ENCODE measurements at places on chromosomes 7 and 10.

- no peak for DNase-seq
Observed at GRCh38 chr10:33293076-33293475, 41.4 kb downstream of the NRP1 start.

DNA sequence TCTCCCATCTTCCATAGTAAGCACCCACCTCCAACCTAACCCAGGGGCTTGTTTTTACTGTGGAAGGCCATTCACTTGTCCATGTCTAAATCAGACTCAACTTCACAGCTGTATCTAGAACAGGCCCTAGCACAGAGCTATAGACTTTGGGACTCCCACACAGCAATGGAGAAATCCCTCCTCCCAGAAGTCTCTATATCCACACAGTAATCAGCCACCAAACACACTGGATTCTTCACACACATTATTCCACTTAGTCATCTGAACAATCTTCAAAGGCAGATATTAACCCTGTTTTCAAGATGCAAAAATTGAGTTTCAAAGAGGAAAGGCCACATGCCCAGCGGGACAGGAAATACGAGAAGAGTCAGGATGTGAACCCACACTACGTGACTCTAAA is 81.8 kb downstream of the MALSU1 start:
- no peak for DNase-seq

DNA sequence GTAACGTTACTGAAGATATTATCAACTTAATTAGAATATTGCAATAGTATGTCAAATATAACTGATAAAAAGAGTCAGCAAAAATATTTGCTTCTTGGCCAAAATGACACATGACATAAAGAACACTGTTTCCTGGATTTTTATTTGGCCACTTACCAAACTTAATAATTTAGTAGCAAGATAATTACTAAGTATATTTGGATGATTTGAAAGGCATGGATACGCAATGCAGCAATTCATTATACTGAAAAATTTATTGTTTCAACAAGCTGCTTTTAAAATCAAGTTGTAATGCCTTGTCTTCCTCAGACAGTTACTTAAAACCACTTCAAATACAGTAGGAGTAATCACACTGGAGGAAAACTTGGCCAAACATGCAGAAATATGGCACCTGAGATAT is 234.0 kb downstream of the SEMA3E start:
- no peak for DNase-seq

- DNase-seq, result no peak
Observed at GRCh38 chr7:129574487-129574886, 37.0 kb upstream of the NRF1 start.

DNA sequence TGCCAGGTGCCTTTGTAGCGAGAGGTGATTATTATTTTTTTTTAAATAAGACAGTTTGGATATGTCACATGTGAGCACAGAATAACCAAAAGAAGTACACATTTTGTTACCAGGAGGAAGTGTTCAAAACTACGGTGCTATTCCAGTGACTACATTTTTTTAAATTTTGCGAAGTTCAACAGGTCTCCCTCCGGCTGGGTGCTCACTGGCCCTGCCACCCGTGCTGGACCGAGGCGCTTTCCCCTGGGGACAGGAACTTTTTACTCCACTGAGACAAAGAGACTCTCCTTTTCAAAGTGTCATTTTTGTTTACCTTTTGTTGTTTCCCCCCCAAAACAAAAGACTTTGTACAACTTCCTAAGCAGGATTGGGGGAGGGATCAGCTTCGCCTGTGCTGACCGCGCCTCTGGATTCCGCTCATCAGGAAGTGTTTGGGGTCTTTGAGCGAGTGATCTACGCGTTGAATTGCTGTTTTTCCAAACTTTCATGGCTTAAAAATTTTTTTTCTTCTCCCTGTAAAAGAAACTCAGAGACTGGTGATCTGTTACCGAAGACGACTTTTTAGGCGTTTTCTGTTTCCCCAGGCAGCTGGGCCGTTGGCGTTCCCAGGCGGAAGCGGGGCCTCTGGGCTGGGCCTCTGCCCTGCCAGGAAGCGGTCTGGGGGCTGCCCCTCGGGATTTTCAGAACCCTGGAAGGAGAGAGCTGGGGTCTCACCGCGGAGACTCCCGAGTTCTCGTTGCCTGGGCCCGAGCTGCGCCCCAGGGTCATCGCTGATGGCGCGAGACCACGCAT is 7.2 kb downstream of the EN2 start:
- DNase-seq, result no peak

GRCh38 chr10:43311794-43312193 is 44.9 kb upstream of the RASGEF1A start:
- DNase-seq, result no peak

GRCh38 chr10:109029870-109030269 is 893.4 kb downstream of the XPNPEP1 start:
- no peak for DNase-seq

DNA sequence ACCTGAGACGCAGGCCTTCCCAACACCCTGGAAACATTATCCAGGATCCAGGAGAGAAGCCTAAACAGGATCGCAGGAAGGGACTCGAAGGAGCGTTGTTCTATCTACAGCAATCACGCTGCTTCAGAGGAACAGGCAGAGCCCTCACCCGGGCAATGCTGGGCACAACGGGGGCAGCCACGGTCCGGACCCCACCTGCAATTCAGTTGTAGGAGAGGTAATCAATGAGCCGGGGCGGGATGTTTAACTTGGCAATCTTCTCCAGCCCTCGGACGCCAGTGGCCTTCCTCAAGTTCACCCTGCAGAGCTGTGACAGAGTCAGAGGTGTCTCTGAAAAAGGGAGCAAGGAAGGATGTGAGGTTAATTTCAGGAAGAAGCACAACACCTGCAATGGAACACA is 25.9 kb downstream of the ASB13 start:
- DNase-seq, result no peak

- no peak for DNase-seq
Observed at GRCh38 chr7:3277604-3278572, 23.2 kb upstream of the SDK1 start.

GRCh38 chr10:104029521-104029860 is 56.2 kb downstream of the COL17A1 start:
- DNase-seq, result no peak

GRCh38 chr10:35768731-35769130 is 126.6 kb upstream of the FZD8 start:
- no peak for DNase-seq

- DNase-seq, result no peak
Observed at GRCh38 chr7:133349101-133349500, 96.2 kb downstream of the EXOC4 start.

- DNase-seq, result no peak
Observed at GRCh38 chr7:90626013-90626412, 29.9 kb downstream of the CDK14 start.

DNA sequence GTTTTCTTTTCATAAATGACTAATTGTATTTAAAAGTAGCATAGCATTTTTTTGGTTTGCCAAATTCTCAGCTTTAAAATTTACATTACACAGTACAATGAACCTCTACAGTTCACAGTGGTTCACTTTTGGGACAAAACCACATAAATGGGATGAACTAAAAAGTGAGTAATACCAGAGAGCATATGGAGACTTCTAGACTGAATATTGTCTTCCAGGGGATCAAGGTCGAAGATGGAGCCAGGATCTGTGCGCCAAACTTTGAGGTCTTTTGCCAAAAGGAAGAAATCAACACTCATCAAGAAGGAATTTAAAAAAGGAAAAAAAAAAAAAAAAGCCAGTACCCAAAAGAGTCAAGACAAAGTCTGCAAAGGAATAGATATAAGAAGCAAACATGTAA is 87.5 kb downstream of the NEBL start:
- DNase-seq, result no peak

DNA sequence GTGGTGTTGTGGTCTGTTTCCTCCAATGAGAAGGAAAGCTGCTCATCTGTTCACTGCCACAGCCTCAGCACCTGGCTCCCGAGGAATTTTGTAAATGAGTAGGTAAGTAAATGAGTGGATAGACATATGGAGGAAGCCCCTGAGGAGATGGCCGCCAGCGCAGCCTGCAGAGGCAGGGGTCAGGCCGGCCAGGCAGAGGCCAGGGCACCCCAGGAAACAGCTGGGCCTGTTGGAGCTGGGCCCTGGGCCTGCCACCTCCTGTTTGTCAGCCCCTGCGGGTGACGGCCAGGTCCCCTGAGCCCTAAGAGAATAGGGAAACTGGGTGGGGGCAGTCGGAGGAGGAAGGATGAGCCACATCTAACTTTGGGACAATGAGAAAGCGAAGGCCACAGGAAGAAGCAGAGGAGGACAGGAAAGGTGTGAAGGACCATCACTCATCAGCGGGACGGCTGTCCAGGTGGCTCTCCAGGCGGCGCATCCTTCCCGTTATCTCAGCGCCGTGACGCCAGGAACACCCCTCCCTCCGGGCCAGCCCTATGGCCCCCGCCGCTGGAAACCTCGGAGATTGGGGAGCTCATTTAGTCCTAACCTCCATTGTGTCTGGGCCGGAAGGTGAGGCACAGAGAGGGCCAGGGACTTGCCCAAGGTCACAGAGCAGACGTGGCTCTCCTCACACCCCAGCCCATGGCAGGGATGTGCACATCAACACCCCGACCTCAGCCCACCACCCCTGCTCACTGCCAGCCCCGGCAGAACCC is 142.3 kb upstream of the UNC5B start:
- DNase-seq, result no peak

GRCh38 chr10:96269438-96270300 is 1.7 kb downstream of the BLNK start:
- no peak for DNase-seq

- no peak for DNase-seq
Observed at GRCh38 chr10:6138456-6138855, 49.6 kb downstream of the RBM17 start.

GRCh38 chr7:30996256-30996655 is 32.5 kb downstream of the GHRHR start:
- no peak for DNase-seq

DNA sequence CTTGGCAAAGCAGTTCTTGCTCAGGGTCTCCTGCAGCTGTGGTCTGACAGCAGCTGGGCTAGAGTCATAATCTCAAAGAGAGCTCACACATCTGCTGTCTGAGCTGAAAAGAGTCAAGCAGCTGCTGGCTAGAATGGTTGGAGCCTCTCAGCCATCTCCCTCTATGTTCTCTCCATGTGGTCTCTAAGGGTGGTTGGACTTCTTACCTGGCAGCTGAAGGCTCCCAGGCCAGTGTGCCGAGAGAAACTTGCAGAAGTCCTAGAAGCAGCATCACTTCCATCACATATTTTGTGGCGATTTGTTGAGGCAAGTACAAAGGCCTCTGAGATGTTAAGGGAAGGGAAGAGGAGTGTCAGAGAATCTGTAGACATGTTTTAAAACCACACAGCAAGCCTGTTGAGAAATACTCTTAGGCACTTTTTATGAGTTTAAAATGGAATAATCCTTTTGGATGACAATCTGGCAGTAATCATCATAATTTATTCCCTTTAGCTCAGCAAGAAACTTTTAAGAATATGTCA is 93.2 kb downstream of the REEP3 start:
- DNase-seq, result no peak

DNA sequence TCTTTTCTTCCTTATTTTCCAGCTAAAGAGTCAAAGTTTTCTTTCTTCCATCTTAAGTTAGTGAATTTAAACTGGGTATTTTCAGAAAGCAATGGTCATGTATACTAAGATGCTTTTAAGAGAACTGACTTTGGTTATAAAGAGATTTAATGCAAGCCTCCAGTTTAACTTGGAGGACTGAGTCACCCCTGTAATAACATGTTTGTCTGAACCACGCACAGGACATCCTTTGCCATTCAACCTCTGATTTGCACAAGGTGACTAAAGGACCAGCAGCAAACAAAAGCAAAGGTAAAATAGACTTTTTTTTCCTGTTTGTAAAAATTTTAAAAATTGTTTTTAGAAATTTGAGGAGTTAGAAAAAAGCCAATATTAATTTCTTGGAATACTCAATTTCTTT is 2.9 kb downstream of the HYAL4 start:
- no peak for DNase-seq

- DNase-seq, result no peak
Observed at GRCh38 chr10:129472696-129473555, 5.9 kb downstream of the MGMT start.

DNA sequence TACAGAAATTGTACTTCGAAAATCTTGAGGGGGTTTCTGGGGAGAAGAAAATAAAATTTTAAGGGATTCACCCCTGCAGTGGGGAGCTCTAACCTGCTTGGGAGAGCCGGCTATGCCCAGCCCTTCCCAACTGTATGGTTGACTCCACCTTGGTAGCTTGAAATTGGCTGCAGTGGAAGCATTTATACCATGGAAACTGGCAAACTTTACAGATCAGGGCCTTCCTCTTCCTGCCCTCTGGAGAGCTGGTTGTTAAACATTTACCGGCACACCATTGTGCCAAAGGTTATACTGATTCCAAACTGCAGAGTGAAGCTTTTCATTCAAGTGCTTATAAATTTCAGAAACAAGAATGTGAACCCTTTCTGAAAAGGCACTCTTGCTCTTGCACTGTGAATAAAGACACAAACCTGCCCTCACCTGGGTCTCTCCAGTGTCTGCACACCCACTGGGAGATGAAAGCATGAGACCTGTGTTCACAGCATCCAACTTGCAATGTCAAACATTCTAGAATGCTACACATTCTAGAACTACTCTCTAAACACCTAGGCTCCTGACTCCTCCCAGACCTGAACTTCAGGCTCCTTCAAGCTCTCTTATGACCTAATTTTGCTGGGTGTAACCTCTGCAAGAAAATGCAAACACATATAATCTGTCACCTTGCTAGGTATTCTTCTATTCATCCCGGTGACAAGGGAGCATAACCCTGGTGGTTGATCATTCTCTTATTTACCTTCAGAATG is 44.7 kb downstream of the ABLIM1 start:
- DNase-seq, result no peak

DNA sequence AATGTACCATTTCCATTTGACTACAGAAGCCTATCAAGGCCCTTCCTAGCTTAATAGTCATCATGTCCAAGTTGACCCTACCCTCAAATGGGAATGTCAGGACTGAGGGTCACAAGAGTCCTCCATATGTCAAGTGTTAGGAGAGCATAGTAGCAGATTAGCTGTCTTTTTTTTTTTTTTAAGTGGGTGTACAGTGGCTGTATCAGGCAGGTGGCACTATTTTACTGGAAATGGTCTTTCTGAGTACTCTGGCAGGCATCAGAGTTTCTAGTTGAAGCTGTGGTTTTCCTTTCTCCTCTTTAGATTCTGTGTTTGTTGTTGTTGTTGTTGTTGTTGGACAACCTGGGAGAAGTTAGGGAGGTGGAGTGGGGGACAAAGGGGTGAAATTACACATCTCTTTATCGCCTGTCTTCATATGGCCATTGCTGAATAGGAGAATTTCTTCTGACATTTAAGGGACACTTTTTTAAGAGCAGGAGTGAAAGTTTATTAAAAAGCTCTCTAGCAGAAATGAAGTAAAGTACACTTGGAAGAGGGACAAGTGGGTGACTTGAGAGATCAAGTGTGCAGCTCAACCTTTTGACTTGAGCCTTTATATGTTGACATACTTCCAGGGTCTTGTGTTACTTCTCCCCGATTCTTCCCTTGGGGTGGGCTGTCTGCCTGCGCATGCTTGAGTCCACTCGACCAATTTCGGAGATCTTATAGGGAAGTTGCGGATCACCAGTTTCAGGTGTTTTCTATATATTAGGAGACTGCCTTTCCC is 104.1 kb upstream of the FOXP2 start:
- DNase-seq, result no peak

GRCh38 chr7:83732305-83732704 is 83.4 kb upstream of the SEMA3E start:
- no peak for DNase-seq
